CD4-positive, alpha-beta T cell treated with Interleukin-17A for 1 hour (primary cell): ENCODE measurements at places on chromosomes 6 and 20.

DNA sequence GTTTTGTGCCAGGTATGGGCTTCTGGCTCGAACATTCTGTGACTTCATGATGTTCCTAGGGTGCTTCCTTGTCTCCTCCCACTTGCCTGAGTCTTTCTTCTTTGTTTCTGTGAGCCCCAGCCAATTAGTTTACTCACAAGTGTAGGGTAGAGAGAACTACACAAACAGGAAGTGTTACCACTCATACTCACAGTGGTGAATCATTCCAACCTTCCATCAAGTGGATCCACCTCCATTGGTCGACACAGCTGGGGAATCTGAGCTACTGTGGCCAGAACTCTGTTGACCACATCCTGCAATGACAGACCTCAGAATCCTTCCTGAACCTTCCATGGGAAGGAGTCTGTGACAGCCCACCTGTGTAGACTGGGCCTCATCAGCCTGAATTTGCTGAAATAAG lies 76.8 kb downstream of the UNC5CL start:
- DNase-seq = no peak

GRCh38 chr6:141110481-141110880 lies 1022.2 kb upstream of the GJE1 start:
- no peak for DNase-seq

GRCh38 chr6:90093558-90094073 lies 199.3 kb downstream of the GJA10 start:
- no peak for DNase-seq

GRCh38 chr6:42260396-42260888 lies 42.8 kb upstream of the MRPS10 start:
- no peak for DNase-seq

- no peak for DNase-seq
These were observed 1.0 kb downstream of the POU3F2 start for GRCh38 chr6:98835149-98836024.

- no peak for DNase-seq
These were observed 279.6 kb downstream of the NRN1 start for GRCh38 chr6:5726976-5727718.

GRCh38 chr6:51213811-51214210 lies 395.1 kb downstream of the TFAP2B start:
- no peak for DNase-seq

- no peak for DNase-seq
These were observed 18.8 kb downstream of the RTF2 start for GRCh38 chr20:56487216-56487615.

DNA sequence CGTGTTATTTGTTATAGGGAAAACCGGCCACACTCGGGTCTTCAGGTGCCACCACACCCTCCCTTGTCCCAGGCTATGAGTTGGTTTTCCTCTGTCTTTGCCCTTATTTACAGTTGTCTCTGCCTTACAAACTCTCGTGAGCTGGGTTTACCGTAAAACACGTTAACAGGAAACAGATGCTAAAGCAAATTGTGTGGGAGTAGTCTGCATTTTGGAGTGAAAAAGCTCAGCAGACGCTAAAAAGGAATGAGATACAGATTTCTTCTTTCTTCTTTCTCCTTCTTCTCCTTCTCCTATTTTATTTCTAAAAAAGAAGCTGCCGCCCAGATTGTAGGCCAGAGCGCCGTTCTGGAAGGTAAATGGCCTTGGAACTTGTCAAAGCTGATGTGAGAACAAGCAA lies 51.9 kb downstream of the APCDD1L start:
- no peak for DNase-seq

DNA sequence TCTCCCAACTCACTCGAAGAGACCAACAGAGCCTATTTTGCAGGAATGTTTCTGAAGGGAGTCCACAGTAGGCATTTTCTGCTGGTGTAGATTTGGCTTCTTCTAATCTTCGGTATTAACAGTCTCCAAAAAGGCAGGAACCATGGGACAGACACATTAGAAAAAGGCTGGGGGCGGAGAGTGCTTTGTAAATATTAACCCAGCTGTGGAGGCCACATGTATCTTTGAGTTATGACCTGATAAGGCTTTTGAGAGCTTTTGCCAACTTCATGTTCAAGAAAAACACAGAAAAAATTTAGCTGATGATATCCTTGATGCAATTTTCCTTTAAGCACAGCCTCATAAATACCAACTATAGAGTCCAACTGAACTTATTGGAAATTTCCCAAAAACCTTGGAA lies 119.4 kb upstream of the TSHZ2 start:
- DNase-seq = no peak

DNA sequence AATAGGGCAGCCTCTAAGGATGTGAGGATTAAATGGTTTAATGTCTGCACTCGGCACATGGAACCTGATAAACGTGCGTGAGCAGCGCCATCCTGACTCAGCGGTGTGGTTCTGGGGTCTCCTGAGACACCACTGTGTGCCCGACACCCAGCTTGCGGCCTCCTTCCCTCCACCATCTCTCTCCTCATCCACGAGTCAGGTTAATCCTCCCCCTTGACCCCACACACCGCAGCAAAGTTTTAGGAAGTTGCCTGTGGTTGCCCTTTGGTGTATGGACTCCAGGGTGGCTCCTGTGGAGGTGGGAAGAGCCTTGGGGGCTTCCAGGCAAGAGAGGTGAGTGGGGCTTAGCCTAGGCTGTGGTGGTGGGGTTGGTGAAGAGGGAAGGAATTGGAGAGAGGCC lies 68.2 kb downstream of the PHACTR3 start:
- DNase-seq = no peak

DNA sequence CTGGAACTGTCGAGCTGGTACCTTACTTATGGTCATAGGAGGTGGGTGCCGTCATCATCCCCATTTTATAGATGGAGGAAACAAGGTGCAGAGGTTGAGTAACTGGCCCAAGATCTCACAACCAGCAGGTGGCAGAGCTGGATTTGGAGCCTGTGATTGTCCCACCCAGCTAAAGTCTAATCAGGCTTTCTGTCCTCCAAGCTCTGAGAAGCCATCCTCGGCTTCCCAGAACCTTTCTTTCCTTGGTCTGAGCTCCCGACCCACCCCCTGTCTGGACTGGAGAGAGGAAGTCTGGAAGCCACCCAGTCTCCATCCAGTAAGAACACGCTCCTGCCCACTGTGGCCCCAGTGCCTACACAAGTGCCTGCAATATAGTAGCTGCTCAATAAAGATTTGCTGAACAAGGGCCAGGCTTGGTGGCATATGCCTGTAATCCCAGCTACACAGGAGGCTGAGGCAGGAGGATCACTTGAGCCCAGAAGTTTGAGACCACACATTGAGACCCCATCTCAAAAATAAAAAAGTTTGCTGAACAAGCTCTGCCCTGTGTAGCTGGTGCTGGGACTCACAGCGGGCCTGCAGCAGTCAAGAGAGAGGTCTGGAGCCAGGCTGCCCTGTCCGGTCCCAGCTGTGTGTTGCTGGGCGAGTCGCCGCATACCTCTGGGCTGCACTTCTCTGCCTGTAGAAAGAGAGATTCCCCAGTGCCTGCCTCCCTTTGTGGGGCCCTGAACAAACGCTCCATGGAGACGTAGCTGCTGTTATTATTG lies 32.5 kb upstream of the DLGAP4 start:
- DNase-seq = no peak

GRCh38 chr6:88663801-88664200 lies 299.6 kb downstream of the RNGTT start:
- DNase-seq = no peak

DNA sequence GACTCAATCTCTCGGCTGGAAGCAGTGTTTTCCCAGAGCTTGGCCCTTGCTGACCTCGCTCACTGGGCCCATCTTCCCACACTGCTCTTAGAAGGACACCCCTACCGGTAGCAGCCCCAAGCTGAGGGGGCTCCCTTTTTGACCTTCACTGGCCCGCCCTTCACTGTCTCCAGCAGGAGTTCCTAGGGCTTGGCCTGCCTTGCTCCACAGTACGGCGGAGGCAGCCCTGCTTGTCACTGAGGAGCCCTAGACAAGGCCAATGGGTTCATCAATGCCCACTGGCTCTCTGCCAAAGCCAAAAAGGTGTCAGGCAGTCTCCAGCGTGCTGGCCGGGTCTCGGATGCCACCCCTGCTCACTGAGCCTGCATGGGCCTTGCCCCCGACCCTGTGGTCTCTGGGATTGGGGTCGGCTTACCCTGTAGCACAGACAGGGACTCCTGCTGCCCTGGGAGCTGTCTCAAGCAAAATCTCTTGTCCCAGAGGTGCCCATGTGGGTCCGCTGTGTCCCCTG lies 2.1 kb downstream of the MMP24OS start:
- no peak for DNase-seq

DNA sequence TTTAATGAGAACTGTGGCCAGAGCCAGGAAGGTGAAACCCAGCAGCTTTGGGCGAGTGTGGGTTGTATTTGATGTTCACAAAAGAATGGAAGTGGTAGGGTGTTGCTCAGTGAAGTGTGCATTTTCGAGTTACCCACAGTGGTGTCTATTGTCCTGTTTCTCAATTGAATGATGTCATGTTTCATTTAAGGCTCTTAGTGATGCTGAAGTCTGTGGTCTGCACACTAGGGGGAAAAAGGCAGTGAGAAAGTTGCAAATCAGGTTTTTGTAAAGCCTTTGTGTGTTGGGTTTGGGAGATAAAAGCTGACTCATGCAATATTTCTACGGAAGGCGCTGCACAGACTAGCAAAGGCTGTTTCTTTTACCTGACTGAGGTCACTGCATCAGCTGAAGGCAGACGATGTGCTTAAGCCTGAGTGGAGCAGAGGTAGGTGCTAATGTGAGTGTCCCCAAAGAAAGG lies 121.1 kb downstream of the PLEKHG1 start:
- no peak for DNase-seq

- DNase-seq = no peak
These were observed 88.4 kb downstream of the ASXL1 start for GRCh38 chr20:32446301-32447100.

GRCh38 chr20:3433744-3434143 lies 26.3 kb upstream of the DNAAF9 start:
- no peak for DNase-seq

- DNase-seq = peak; percentile 66
These were observed 11.2 kb downstream of the ZBTB2 start for GRCh38 chr6:151379933-151380847.

DNA sequence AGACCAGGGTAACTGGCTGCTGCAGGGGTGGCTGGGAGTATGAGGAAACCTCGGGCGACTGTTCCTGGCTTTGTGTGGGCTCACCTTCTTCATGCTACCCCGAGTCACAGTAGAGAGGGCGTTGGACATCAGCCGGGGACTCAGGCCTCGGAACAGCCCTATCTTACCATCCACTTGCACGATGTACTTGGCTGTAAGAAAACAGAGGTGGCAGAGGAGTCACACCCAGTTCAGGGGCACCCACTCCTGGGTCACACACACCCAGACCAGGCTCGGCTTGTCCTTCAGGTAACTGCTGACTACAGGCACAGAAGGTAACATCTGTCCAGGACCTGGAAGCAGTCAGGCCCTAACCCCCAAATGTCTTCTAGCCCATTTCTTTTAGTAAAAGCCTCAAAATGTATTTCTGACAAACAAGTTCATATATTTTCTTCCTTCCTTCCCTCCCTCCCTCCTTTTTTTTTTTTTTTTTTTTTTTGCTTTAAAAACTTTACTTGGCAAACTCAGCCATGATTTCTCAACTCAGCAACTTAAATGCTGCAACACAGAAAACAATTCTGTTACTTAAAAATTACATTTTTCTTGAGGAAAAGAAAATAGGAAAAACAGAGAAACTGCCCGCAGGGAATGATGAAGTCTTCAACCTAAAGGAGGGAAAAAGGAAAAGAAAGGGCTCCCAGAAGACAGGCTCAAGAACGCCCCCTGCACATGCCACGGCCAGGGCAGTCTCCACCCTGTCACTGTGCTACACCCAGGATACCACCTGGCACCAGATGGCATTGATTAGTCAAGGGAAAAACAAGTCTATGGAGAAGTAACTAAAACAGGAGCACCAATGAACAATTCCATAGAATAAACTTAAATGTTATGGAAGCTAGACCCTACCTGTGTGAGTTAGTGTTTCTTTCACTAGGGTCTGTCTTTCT lies 7.3 kb downstream of the MTCH1 start:
- DNase-seq = no peak

- no peak for DNase-seq
These were observed 1.6 kb downstream of the UTRN start for GRCh38 chr6:144286503-144287393.

DNA sequence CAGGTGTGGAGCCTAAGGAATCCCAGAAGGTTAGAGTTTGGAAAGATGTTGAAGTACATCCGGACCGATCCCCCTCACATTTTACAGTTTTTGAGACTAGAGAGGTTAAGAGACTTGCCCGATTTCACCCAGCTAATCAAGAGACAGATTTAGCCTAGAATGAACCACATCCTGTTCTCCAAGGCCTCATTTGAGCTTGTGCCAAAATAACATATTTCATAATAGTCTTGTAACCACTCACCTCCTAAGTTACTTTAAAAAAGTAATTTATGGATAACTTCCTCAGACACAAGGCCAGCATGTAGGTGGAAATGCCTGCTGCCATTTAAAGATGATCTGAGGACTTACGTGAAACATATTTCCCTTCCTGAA lies 39.8 kb upstream of the ARHGAP18 start:
- peak; percentile 72 for DNase-seq

- no peak for DNase-seq
These were observed 54.5 kb downstream of the RNGTT start for GRCh38 chr6:88908598-88909548.
